ENCODE measurements at places on chromosomes 6 and 20.

- peak; percentile 7 for DNase-seq
Measured at GRCh38 chr6:157579467-157580031, 198.6 kb downstream of the ZDHHC14 start.

GRCh38 chr6:163415620-163416556 is 1.4 kb downstream of the QKI start:
- DNase-seq = peak; percentile 62

- no peak for DNase-seq
Measured at GRCh38 chr6:134426623-134427022, 108.7 kb upstream of the SGK1 start.

- peak; percentile 65 for DNase-seq
Measured at GRCh38 chr20:62186887-62187866, 4.3 kb downstream of the MTG2 start.

DNA sequence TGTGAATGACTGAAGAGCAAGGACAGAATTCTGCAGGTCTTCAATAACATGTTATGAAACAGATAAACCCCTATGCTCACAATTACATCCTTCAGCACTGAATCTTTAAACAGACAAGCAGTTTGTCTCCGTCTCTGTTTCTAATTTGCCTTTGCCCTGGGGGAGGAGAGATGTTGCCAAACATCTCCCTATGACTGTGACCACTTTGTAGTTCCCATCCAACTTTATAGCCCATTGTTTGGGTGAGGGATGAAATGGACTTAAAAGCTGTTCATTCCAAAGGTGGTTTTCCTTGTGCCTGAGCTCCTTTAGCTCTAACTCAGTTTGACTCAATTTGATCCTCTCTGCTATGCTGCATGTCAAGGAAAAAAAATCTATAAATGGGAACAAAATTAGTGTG is 19.5 kb upstream of the ADTRP start:
- no peak for DNase-seq

DNA sequence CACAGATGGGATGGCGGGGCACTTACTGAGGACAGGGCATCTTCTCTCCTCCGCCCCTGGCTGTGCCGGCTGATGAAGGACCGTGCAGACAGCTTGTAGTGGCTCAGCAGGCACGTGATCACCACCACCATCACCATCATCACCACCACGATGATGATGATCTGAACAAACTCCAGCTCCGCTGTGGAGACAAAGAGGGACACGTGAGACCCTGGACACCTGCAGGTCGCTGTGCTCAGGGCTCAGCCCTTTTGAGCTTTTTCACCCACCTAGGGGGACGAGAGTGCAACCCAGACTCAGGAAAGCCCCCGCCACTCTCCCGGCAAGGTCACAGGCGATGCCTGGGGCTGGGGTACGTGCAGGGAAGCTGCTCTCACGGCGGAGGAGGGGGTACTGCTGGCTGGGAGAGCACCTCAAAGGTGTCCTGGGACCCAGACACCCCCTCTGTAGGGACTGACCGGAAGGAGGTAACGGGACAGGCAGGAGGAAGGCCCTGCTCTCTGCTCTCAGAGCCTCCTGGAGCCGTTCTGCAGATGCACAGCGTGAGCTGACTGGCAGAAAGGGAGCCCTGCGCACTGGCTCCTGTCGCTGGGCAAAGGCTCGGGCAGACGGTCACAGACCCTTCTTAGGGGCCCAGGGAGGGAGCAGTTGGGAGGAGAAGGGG is 39.4 kb upstream of the ZBP1 start:
- no peak for DNase-seq

GRCh38 chr6:129717277-129717676 is 7.3 kb upstream of the ARHGAP18 start:
- DNase-seq = peak; percentile 42

GRCh38 chr20:47960769-47961541 is 175.7 kb upstream of the SULF2 start:
- no peak for DNase-seq

DNA sequence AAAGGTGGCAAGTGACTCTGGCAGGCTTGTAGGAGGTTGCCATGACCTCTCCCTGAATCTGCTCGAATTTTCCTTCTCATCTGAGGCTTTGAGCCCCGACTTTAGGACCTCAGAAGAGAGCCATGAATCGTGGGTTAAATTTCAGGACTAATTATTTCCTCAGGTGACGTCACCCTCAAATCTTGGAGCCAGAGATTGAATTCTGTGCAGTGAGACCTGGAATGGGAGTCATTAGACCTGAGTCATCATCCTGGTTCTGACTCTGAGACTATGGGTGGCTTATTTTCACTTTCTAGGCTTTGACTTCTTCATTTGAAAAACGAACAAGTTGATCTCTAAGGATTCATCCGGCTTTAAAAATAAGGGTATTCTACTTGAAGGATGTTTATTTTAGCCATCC is 48.5 kb upstream of the PDYN start:
- DNase-seq = peak; percentile 41

DNA sequence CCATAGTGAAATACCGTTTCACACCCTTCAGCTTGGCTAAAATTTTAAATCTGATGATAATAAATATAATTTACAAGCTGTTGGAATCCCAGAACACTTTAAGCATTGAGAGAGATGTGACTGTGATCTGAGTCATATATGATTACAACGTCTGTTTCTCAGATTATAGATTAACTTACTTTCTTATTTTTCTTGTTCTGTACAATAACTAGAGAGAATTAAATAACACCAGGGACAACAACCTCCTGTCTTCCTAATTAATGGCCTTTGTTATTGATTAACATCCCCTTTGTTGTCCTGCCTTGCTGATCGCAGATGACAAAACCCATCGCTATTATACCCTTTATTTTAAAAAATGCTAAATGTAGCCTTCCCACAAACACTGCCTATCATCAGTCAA is 87.8 kb upstream of the EZR start:
- no peak for DNase-seq

DNA sequence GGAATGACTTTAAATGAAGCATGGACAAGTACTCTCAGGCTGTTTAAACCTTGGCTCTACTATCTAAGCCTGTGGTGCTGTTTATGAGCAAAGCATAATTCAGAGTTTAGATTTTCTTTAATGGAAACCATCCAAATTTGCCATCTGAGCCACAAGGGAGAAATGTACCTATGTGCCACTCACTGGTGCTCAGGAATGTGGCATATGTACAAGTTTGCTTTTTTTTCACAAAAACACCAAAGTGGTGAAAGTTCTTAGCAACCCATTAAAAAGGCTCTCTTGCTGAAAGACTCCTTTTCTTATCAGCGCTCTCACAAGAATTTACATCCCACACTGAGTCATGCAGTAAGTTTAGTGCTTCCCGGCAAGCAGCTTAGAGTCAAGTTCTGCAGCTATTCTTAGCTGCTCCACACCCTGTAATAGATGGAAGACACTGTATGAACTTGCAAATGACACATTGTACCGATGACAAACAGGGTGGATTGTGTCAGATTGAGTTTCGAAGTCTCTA is 57.3 kb upstream of the MLIP start:
- peak; percentile 93 for DNase-seq

DNA sequence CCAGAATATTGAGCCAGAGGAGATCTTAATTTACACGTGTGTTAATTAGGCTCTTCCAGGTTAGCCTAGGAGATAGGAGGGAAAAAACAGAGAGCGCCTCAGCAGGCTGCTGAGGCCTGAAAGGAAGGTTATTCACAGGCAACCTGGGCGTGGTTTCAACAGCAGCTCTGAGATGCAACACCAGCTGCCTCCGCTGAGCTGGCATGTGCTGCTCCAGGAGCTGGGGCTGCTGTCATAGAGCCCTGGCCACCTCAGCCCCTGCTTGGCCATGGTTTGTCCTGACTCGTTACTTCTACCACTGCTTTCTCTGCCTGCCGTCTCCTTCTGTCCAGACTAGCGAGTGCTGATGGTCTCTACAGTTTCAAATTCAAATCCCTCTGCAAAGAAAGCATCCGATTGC is 32.4 kb upstream of the RPP40 start:
- DNase-seq = peak; percentile 51

GRCh38 chr6:128032042-128032441 is 131.2 kb upstream of the THEMIS start:
- DNase-seq = no peak

Measured in fibroblast of pulmonary artery (primary cell).